ENCODE measurements at places on chromosomes 13 and 19.
A peak's percentile ranks its signal among the peaks of the same experiment; 100 is the strongest.

DNA sequence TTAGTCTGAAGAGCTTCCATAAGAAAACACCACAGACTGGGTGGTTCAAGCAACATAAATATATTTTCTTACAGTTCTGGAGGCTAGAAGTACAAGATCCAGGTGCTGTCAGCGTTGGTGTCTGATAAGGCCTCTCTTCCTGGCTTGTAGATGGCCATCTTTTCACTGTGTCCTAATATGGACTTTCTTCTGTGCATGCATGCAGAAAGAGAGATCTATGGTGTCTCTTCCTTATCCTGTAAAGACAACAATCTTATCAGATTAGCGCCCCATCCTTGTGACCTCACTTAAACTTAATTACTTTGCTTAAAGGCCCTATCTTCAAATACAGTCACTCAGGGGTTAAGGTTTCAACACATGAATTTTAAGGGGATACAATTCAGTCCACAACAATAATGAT is 14.1 kb upstream of the NDFIP2 start:
- DNase-seq = no peak

- no peak for DNase-seq
Measured at GRCh38 chr19:13825489-13826441, 30.5 kb downstream of the ZSWIM4 start.

GRCh38 chr19:6674868-6675305 is 4.9 kb upstream of the TNFSF14 start:
- peak; percentile 89 for DNase-seq

DNA sequence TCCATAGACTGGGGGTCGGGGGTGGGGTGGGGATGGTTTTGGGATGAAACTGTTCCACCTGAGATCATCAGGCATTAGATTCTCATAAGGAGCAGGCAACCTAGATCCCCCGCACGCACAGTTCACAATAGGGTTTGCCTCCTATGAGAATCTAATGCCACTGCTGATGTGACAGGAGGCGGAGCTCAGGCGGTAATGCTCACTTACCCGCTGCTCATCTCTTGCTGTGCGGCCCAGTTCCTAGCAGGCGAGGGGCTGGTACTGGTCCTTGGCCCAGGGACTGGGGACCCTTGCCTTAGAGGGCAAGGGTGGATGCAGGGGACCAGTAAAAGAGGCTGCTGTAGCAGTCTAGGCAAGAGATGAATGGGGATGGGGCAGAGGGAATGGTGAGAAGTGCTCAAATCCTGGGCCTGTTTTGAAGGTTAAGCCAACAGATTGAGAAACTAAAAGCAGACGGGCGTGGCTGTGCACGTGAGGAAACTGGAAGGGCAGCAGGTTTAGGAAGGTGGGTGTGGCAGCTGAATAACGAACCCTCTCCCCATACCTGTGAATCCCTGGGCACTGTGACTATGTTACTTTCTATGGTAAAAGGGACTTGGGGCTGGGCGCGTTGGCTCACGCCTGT is 1.5 kb upstream of the ERICH4 start:
- DNase-seq = no peak

DNA sequence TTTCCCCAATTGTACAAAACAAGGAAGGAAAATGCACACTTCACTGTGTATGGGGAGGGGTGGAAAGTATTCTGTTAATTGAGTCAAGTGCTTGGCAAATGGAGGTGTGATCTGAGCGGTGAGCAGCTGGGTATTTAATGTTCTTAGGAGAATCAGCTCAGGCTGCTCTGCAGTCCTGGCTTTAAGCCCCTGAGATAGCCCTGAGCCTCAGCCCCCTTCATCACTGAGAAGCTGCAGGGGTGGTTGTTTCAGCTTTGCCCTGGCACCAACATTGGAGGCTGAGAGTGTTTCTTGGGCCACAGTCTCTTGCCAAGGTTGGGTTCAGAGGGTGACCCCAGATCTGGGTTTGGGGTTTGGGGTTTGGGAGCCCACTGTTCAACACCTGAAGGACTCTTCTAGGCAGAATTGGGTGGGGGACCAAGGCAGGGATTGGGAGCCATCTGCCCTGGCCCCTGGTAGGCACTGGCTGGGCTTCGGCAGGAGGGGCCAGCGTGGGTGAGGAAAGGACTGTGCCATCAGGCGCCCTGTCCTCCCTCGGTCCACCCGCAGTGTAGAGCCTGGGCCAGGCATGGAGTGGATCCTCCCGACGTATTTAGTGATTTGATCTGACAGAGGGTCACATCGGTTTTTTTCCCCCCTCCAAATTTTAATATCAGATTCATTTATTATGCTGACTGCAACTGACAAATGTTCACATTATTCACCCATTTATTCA is 66.7 kb upstream of the ZNF536 start:
- DNase-seq = no peak

DNA sequence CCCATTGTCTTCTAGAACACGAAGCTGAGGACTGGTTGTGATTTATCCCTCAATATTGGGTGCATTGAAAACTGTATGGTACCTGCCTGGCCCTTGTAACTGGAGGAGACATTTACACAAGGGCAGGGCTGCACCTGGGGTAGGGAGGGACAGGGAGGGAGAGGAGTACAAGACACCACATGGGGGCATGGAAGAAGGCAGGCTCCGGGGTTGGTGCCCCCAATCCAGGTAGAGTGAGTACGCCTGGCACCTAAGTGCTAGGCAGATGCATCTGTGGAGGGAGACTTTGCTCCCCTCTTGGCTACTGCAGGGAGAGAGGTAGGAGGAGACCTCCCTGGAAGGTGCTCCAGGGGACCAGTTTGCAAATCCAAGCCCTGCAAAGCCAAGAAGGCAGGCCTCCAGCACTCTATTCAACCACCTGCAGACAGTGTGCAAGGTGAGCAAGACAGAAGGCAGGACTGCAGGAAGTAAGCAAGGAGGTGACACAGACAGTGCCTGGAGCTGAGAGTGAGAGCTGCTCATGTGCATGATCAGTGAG is 19.4 kb upstream of the UQCRFS1 start:
- DNase-seq = no peak

DNA sequence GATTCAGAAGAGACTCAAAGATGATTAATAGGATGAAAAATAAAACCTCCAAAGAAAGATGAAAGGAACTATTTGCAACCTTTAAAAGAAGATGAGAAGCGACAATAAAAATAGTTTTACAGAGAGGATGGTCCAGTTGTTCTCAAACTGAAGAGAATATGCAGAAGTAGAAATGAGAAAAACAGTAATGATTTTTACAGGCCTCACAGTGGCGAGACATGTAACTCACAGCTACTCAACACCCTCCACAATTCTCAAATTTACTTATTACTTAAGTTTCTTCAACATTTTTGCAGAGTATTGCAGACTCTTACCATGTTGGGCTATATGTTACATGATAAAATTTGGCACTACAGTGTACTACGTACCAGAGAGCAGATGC is 20.8 kb downstream of the NUFIP1 start:
- DNase-seq = no peak

GRCh38 chr13:34241332-34241731 is 423.4 kb downstream of the RFC3 start:
- no peak for DNase-seq

DNA sequence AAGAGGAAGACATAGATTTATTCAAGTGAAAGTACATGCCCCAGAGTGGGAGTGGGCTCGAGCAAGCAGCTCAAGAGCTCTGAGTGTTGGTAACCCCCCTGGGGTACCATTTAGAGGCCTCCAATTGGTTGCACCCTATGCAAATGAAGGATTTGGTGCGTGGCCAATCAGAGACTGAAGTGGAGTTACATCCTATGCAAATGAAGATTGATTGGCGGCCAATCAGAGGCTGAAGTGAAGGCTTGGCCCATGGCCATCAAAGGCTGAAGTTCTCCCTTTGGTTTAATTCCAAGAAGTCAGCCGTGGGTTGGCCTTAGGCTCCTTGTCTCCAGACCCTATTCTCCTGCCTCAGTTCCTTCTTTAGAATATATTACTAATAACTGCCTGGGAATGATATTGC is 12.9 kb upstream of the IGFL1 start:
- DNase-seq = no peak

GRCh38 chr13:75566658-75567057 is 17.1 kb downstream of the UCHL3 start:
- no peak for DNase-seq

GRCh38 chr13:85728811-85729210 is 70.4 kb downstream of the SLITRK6 start:
- DNase-seq = no peak

- DNase-seq = no peak
Measured at GRCh38 chr19:35063940-35064818, 22.7 kb downstream of the HPN start.

DNA sequence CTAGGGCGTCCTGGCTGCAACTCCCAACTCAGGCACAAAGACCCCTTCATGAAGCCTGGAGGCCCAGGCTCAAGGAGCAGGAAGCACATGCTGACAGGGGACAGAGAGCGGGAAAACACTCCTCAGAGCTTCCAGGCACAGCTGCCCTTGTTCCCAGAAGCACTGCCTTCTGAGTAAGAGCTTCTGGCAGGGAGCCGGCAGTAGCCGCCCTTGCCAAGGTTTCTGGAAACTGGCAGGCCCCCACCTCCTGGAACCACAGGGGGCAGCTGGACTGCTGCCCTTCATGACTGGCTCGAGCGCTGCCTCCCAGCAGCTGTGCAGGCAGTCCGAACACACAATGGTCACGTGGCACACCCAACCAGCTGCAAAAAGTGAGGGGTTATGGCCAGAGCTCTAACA is 33.6 kb upstream of the EPHX3 start:
- no peak for DNase-seq

GRCh38 chr19:33239223-33239975 is 13.7 kb upstream of the SLC7A10 start:
- DNase-seq = no peak

Measured in activated CD8-positive, alpha-beta memory T cell treated with anti-CD3 and anti-CD28 coated beads for 4 hours (primary cell).